Left renal pelvis (tissue), 4 donors: ENCODE measurements at places on chromosomes 6 and 20. TPM values are rescaled to one million over a fixed set of nuclear protein-coding genes. Genes with fewer than 3 reads are reported as not detected.

The SLC22A7 gene
- 0.39 TPM for polyA plus RNA-seq

The DNAH8 gene
- 0.50 TPM for polyA plus RNA-seq

The SIRPA gene
- 28.0 TPM for polyA plus RNA-seq

- no peak for DNase-seq
Measured at GRCh38 chr6:45917439-45917838, 98.2 kb downstream of the CLIC5 start.

GRCh38 chr6:27811451-27811772 is 100.8 kb downstream of the OR2B2 start:
- no peak for DNase-seq

DNA sequence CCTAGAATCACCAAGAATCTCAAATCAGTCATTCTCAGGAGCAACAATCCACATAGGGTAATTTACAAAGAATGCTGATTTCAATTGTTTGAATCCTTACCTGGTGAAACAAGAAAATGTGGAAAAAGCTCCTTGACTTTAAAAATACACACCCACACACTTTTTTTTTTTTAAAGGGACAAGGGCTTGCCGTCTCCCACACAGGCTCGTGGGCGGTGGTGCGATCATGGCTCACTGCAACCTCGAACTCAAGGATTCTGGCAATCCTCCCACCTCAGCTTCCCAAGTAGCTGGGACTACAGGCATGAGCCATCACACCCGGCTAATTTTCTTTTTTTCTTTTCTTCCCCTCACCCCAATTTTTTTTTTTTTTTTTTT is 30.7 kb downstream of the PARD6B start:
- no peak for DNase-seq

DNA sequence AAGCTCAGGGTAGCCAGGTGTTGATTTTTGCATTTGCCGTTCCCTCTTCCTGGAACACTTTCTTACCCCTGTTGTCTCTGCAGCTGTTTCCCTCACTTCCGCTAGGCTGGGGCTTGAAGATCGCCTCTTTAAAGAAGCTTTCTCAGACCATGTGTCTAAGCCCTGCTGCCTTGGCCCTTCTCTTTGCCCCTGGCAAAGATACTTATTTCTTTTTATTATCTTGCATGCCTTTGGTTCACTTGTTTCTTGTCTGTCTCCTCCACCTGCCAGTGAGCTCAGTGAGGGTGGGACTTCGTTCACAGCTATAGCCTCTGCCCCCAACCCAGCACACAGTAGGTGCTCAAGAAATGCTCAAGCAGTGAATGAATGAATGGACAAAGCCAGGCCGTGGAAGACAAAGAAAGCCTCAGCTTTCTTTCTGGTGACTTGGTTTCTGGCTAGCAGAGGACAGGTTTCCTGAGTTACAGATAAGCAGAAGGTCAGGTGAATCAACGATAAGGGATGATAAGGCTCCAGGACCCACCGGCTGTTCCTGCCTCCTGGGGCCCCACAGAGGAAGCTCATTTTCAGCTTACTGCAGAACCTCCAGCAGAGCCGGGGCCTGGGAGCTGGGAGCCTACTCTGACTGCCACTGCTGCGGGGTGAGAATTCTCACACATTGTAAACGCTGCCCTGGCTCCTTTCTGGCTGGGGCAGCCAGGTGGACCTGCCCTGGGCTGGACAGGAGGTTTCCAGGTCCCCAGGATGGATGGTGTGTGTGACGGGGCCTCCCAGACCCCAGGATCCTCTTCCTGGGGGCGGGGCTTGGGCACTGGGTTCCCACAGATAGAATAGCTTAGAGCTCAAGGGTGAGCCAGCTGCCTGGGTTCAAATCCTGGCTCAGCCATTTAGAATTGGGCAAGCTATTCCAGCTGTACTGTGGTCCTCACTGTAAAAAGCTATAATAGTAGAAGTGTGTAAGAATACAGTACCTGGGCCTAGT is 29.8 kb downstream of the SNAI1 start:
- no peak for DNase-seq

DNA sequence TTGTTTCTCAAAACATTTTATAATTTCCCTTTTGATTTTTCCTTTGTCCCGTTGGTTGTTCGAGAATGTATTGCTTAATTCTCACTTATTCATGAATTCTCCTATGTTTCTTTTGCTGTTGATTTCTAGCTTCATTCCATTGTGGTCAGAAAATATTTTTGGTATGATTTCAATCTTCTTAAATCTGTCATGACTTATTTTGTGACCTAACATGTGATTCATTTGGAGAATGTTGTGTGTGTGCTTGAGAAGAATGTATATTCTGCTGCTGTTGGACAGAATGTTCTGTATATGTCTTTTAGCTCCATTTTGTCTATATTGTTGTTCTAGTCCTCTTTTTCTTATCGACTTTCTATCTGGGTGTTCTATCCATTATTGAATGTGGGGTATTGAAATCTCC is 286.2 kb upstream of the RNF217 start:
- DNase-seq, result no peak

DNA sequence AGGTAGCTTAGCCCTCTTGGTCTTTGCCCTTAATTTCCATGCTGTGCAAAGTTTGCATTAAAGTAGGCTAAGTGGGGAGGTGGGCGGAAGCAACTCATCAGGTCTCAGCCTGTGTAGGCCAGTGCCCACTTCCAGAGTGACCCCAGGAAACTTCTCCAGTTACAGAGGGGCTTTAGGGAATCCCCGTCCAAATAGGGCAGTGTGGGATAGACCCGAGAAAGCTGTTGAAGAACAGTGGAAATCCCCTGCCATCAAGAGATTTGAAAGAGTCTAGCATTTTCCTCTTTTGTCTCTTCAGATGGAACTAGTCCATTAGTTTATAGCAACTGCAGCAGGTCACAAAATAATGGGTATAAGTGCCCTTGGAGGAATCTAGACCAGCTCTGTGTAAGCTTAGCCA is 20.2 kb downstream of the SF3B5 start:
- DNase-seq, result no peak
